Effector memory CD8-positive, alpha-beta T cell (primary cell): ENCODE measurements at places on chromosomes 7 and 10.

- H3K36me3 ChIP-seq, result no peaks in the 10 kb centered on the region
- no peaks in the 10 kb centered on the region for H3K4me1 ChIP-seq
- no peaks in the 10 kb centered on the region for H3K27me3 ChIP-seq
- no peak for DNase-seq
Observed at GRCh38 chr10:90718182-90718581, 139.7 kb downstream of the HTR7 start.

- no peak overlapping the region for H3K27ac ChIP-seq
- no peak for DNase-seq
- H3K4me1 ChIP-seq, result no peaks in the 10 kb centered on the region
- H3K4me3 ChIP-seq, result no peak overlapping the region
- no peaks in the 10 kb centered on the region for H3K36me3 ChIP-seq
Observed at GRCh38 chr10:27638071-27638750, 107.4 kb downstream of the MKX start.

DNA sequence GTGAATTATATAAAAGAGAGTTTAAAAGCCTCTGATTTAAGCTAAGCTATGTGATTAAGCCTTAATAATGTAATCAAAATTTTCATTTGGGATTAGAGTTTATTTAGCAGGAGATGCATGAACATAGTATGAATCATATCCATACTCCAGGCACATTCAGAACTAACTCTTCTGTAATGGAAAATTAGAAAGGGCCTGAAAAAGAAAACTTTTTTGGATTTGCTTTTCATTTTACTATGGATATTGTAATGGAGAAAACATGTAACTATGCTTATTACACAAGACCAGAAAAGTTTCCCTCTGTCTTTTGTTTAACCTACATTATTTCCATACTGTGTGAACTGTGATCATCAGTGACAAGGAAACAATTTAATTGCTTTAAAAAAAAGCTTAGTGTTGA, 22.0 kb downstream of the TES start:
- no peaks in the 10 kb centered on the region for H3K27me3 ChIP-seq
- H3K4me1 ChIP-seq, result peaks cover 34% of the 10 kb centered on the region
- H3K27ac ChIP-seq, result peak overlapping the region; percentile 8

DNA sequence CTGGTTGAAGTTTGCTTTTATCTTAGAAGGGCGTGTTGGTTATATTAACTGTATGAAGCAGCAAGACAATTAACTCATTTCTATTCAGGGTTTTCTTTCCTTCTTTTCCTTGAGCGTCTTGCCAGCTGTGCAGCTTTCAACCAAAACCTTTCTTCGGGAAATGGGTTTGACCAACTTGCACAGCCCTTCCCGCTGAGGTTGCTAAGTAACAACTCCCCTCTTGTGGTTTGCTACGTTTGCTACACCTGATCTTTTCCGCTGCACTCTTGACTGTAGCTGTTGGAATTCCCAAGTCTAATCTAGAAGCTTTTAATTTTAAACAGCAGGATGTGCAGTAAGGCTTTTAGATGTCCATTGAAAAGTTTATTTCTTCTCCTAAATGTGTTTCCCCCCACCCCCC, 116.9 kb downstream of the CDCA7L start:
- no peak overlapping the region for H3K27ac ChIP-seq
- peaks cover 42% of the 10 kb centered on the region for H3K27me3 ChIP-seq
- no peak for DNase-seq
- no peak overlapping the region for H3K4me3 ChIP-seq
- H3K4me1 ChIP-seq, result no peaks in the 10 kb centered on the region

DNA sequence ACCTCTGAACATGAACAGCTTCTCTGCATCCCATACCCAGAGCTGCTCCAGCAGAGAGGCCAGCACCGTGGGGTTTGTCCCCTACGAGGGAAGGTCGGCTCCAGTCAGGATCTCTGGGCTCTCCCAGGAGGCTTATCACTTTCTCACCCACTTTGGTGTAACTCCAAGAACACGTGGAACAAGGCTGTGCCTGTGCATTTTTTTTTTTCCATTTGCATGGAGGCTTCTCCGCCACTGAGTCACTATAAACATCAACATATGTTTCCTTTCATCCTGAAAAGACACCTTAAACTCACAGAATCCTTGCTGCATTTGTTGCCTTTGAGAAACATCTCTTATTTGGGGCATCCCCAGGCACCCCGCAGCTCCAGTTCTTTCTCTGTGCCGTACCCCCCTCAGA, 29.4 kb upstream of the ECHDC3 start:
- DNase-seq, result no peak
- H3K36me3 ChIP-seq, result no peaks in the 10 kb centered on the region
- H3K4me1 ChIP-seq, result peaks cover 5% of the 10 kb centered on the region
- H3K4me3 ChIP-seq, result no peak overlapping the region
- peaks cover 81% of the 10 kb centered on the region for H3K27me3 ChIP-seq

- no peaks in the 10 kb centered on the region for H3K27me3 ChIP-seq
- H3K4me3 ChIP-seq, result peak overlapping the region; percentile 91
- no peak for DNase-seq
- peak overlapping the region; percentile 91 for H3K27ac ChIP-seq
- peaks cover 30% of the 10 kb centered on the region for H3K4me1 ChIP-seq
- peaks cover 44% of the 10 kb centered on the region for H3K36me3 ChIP-seq
Observed at GRCh38 chr7:66921396-66921917, 432 bp downstream of the TMEM248 start.

- peak overlapping the region; percentile 86 for H3K4me3 ChIP-seq
- DNase-seq, result no peak
- peaks cover 30% of the 10 kb centered on the region for H3K27me3 ChIP-seq
- H3K27ac ChIP-seq, result peak overlapping the region; percentile 8
- H3K4me1 ChIP-seq, result peaks cover 15% of the 10 kb centered on the region
- H3K36me3 ChIP-seq, result peaks cover 2% of the 10 kb centered on the region
Observed at GRCh38 chr10:73911553-73912004, 647 bp downstream of the PLAU start.

DNA sequence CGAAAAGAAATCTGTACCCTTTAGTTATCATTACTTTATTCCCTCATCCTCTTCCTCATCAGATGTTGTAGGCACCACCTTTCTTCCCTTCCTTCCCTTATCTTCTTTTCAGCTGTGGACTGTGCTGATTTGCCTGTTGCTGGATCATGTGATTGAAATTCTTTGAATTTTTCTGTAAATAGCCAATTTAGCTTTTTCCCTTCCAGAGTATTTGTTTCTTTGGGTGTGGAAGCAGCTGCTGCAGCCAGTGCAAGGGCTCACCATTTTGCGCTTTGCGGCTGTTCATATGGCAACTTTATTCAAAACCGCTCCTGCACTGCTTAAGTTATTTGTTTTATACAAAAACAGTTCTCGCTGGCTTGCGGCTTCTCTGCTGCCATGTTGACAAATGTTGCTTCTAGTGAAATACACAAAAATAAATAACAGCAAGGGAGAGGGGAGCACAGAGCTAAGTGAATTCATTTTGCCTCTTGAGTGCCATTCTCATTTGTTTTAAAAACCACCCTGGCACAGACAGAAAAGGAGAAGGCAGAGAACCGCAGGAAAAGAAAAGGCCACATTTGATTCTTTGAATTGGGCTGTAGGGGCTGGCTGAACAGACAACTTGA, 151.2 kb downstream of the AUTS2 start:
- no peaks in the 10 kb centered on the region for H3K36me3 ChIP-seq
- no peak overlapping the region for H3K27ac ChIP-seq
- H3K4me3 ChIP-seq, result no peak overlapping the region
- H3K4me1 ChIP-seq, result no peaks in the 10 kb centered on the region
- H3K27me3 ChIP-seq, result no peaks in the 10 kb centered on the region

GRCh38 chr10:5563321-5563961, 38.7 kb downstream of the CALML3 start:
- H3K4me1 ChIP-seq, result no peaks in the 10 kb centered on the region
- no peak overlapping the region for H3K4me3 ChIP-seq
- no peaks in the 10 kb centered on the region for H3K36me3 ChIP-seq
- DNase-seq, result no peak
- peak overlapping the region; percentile 88 for H3K27ac ChIP-seq

GRCh38 chr10:78576276-78576675, 492.5 kb upstream of the ZMIZ1 start:
- peaks cover 20% of the 10 kb centered on the region for H3K27me3 ChIP-seq
- H3K36me3 ChIP-seq, result no peaks in the 10 kb centered on the region
- H3K4me3 ChIP-seq, result no peak overlapping the region

DNA sequence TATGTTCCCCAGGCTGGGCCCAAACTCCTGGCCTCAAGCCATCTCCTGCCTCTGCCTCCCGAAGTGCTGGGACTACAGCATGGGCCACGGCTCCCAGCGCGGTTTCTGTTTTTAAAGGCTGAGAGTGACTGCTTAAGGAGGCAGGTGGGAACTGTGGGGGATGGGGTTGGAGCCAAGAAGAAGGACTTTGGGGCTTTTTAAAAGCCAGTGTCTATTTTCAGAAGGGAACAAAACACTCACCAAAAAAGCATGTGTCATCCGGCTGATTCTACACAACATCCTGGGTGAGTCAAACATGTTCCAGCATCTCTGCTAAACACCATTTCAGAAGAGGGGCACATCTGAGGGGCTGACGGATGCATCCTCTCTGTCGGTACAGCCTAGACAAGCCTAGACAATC, 824.5 kb downstream of the TYW1 start:
- no peak for DNase-seq
- H3K4me3 ChIP-seq, result no peak overlapping the region
- H3K36me3 ChIP-seq, result no peaks in the 10 kb centered on the region
- no peaks in the 10 kb centered on the region for H3K4me1 ChIP-seq

- H3K36me3 ChIP-seq, result no peaks in the 10 kb centered on the region
- DNase-seq, result no peak
- no peak overlapping the region for H3K4me3 ChIP-seq
- peaks cover 6% of the 10 kb centered on the region for H3K27me3 ChIP-seq
- H3K4me1 ChIP-seq, result no peaks in the 10 kb centered on the region
Observed at GRCh38 chr7:139476139-139476538, 7.3 kb downstream of the KLRG2 start.

DNA sequence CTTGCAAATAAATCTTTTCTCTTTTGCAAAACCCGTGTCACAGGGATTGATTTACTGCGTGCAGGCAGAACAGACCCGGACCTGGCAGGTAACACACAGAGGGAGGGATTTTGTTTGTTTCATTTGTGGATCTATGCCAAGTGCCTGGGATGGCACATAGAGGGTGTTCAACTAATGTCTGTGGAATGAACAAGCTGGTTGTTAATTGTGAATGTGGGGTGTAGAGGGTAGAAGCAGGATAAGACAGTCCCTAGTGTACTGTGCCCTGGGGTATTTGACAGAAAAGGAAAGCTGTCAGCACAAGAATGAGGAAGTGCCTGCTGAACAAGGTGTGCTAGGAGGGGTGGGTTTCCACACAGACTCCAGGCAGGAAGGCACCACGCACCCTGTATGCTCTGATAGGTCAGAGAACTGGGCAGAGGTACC, 331.8 kb downstream of the CALN1 start:
- H3K27ac ChIP-seq, result no peak overlapping the region
- no peaks in the 10 kb centered on the region for H3K36me3 ChIP-seq
- no peaks in the 10 kb centered on the region for H3K27me3 ChIP-seq
- no peak overlapping the region for H3K4me3 ChIP-seq
- DNase-seq, result no peak
- no peaks in the 10 kb centered on the region for H3K4me1 ChIP-seq

- H3K36me3 ChIP-seq, result peaks cover 78% of the 10 kb centered on the region
- peak overlapping the region; percentile 98 for H3K4me3 ChIP-seq
- no peak for DNase-seq
- H3K4me1 ChIP-seq, result peaks cover 26% of the 10 kb centered on the region
Observed at GRCh38 chr10:101812606-101813005, 5.6 kb downstream of the OGA start.

- no peak overlapping the region for H3K27ac ChIP-seq
- peak overlapping the region; percentile 52 for H3K4me3 ChIP-seq
- peaks cover 67% of the 10 kb centered on the region for H3K27me3 ChIP-seq
- no peaks in the 10 kb centered on the region for H3K4me1 ChIP-seq
Observed at GRCh38 chr10:21173802-21174714, 276.9 kb upstream of the NEBL start.

GRCh38 chr7:46559194-46559832, 638.2 kb upstream of the IGFBP3 start:
- no peak for DNase-seq
- H3K4me3 ChIP-seq, result no peak overlapping the region
- no peaks in the 10 kb centered on the region for H3K27me3 ChIP-seq

DNA sequence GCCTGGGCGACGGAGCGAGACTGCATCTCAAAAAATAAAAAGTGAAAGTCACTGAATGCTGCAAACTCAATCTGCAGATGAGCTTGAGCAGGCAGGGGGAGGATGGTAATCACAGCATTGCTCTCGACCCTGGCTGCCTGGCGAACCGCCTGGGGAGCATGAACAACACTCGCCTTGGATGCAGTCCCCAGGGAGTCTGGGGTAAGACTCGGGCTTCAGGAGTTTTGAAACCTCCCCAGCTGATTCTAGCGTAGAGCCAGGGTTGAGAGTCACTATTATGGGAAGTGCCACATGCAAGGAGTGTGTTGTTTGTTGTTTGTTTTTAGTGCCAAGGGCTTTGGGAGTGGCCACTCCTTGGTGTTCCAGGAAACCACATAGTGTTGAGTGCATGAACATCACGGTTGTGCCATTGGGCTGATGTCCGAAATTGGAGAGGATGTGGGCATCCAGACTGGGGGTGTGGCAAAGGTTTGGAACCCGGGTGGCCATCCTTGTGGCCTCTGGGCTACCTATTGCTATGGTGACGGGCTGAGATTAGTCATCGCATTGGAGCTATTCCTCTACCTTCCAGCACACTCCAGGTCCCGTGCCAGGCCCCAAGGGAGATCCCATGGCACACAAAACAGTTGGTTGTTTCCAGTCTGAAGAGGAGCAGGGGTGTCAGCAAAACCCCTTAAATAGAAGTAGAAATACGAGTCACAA, 92.6 kb downstream of the RGS10 start:
- peaks cover 26% of the 10 kb centered on the region for H3K36me3 ChIP-seq
- H3K27me3 ChIP-seq, result no peaks in the 10 kb centered on the region
- DNase-seq, result no peak
- peak overlapping the region; percentile 46 for H3K27ac ChIP-seq
- H3K4me1 ChIP-seq, result peaks cover 6% of the 10 kb centered on the region

DNA sequence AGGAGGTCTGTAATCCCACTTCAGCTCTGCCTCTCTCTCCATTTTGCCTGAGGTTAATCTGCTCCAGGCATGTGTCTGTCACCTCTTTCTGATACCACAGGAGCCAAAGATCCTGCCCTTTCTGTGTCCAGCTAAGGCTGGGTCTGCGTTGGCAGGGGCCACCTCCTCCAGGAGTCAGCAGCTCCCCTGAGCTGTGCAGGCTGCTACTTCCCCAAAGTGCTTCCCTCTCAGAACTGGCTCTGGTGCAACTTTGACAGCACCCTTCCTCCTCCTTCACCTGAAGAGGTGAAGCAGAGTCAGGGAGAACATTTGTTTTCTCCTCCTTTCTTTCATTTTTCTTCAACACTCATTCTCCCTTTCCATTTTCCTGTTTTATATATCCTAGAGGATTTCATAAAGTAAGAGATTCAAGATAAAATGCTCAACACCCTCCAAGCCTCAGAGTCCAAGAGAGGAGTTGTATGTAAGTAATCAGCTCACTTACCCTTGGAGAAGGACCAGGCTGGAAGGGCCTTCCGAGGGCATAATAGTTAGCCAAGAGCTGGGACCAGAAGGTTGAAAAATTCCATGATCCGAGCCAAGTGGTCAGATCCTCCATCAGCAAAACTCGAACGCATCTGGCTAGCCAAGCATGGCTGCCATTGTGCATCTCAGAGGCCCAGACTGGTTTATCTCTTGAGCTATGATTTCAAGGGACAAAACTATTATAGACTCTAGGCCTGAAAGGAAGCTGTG, 257.3 kb downstream of the PTEN start:
- H3K4me3 ChIP-seq, result no peak overlapping the region
- H3K27ac ChIP-seq, result no peak overlapping the region
- H3K27me3 ChIP-seq, result no peaks in the 10 kb centered on the region
- no peaks in the 10 kb centered on the region for H3K36me3 ChIP-seq
- DNase-seq, result no peak
- H3K4me1 ChIP-seq, result peaks cover 8% of the 10 kb centered on the region

- DNase-seq, result no peak
- H3K4me1 ChIP-seq, result no peaks in the 10 kb centered on the region
- H3K4me3 ChIP-seq, result no peak overlapping the region
- H3K27ac ChIP-seq, result no peak overlapping the region
- H3K36me3 ChIP-seq, result no peaks in the 10 kb centered on the region
Observed at GRCh38 chr10:9198611-9199010, 1144.1 kb downstream of the GATA3 start.
